Stimulated activated CD4-positive, alpha-beta T cell treated with anti-CD3 and anti-CD28 coated beads, Interleukin-1b, Interleukin-23, amount 100 ng/mL, for 1 hour (primary cell): ENCODE measurements at places on chromosomes 3 and 15.

GRCh38 chr3:112818289-112818688, 28.4 kb downstream of the CD200R1L start:
- DNase-seq, result no peak

- DNase-seq, result no peak
Observed at GRCh38 chr3:178291574-178292370, 244.5 kb upstream of the KCNMB2 start.

DNA sequence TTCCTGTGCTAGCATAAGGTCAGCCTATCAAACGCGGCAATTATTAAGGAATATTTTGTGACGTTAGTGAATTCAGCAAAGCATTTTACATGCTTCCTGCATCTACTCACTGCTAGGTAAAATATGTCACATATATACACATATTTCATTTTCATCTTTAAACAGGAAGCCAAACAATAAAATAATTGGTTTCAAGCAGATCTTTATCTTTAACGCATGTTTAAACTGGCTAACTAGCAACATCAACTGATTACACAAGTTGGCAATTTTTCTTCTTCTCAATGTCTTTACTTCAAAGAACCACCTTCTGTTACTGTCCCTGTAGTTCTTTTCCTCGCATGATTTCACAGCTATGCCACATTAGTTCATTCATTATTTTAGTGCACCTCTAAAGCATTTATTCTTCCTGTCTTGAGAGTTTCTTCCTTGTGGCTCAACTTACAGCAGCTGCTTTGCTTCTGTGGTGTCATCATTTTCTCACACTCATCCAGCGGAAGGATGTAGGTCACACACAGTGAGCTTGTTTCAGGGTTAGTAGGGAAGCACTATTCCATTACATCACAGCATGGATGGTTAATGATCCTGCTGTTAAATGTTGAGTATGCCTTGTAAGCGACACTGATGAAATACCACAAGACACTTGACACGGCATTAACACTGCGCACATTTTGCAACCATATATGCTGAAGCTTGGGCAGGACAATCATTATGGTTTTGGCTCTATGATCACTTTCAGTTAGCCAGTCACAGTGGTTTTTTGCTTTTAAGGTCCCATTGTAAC, 2.3 kb upstream of the BCHE start:
- DNase-seq, result no peak

DNA sequence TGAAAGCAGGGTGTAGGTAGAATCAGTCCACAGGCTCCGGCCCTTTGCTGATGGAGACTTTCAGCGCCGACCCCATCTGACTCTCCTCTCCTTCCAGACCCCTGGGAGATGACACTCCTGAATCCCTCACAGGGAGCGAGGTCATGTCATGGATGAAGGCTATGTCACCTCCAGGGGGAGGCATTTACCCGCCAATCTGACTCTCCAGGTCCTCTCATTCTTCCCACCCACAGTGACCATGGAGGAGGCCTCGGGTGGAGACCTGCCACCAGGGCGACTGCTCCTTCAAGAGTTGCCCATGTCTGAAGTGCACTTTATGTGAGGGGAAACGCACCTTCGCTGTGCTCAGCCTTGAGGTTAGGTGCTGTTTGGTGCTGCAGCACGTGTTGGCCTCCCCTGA, 112.7 kb downstream of the KLF13 start:
- DNase-seq, result no peak

- DNase-seq, result no peak
Observed at GRCh38 chr3:178476886-178477285, 59.4 kb upstream of the KCNMB2 start.
